ENCODE measurements at places on chromosomes 12 and 14.

GRCh38 chr12:75990189-75990912 lies 41.2 kb downstream of the PHLDA1 start:
- no peak for DNase-seq

- DNase-seq = no peak
Measured at GRCh38 chr12:103538397-103538796, 42.6 kb upstream of the C12orf42 start.

- DNase-seq = no peak
Measured at GRCh38 chr12:77082021-77082420, 16.7 kb upstream of the E2F7 start.

DNA sequence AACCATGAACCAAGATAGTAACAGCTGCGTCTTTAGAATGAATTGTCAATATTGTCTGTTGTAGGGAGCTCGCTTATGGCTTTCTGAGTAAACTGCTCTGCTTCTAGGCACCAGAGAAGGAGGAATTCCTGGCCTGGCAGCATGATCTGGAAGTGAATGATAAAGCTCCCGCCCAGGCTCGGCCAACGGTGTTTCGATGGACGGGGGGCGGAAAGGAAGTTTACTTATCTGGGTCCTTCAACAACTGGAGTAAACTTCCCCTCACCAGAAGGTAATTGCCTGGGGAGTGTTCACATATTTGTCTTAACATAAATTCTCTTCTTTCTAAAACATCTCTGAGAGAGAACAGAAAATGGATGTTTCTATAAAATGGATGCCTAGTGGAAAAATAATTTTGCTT lies 4.3 kb downstream of the PRKAB1 start:
- no peak for DNase-seq

DNA sequence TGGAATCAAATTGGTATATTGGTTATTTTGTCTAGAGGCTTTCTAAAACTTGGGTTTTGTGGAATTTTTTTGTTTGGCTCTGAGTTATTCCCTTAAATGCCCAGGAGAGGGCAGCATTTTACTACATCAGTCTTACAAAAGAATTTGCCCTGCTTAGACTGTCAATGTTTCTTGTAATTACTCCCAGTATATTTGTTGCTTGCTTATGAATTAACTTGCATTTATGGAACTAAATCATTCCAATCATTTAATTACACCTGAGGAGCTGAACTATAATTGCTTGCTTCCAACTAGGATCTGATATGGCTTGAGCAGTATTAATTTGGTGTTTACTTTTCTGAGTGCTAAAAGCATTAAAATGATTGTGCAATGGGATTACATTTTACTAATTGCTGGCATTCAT lies 48.7 kb downstream of the MIPOL1 start:
- DNase-seq = no peak

GRCh38 chr14:74501135-74501614 lies 7.6 kb downstream of the ISCA2 start:
- no peak for DNase-seq

DNA sequence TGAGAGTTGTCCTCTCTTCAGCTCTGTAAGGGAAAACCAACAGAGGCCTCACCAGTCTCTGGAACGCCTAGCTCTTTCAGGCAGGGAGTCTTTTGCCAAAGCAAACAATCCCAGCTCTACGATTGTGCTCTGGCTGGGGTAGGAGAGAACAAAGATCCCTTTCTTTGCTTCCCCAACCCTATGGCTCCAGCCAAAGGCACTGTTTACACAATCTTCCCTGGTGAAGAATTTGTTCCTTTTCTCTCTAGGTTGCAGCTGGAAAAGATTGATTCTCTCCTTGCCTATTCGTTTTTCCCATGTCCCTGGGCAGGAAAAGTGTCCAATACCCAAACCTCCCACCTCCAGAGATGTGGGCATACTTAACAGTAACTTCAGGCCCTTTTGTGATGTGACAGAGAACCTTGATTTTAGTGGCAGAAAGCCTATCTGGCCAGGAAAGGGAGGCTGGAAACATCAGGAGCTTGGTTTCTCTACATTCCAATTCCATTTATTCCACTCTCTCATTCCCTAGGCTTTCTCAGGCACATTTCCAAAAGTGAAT lies 16.8 kb downstream of the ATP5MC2 start:
- DNase-seq = no peak

- DNase-seq = no peak
Measured at GRCh38 chr12:21065845-21066244, 65.1 kb upstream of the SLCO1B1 start.

- DNase-seq = no peak
Measured at GRCh38 chr12:3747543-3747942, 5.4 kb downstream of the CRACR2A start.

GRCh38 chr12:3720772-3721171 lies 32.1 kb downstream of the CRACR2A start:
- DNase-seq = no peak

- no peak for DNase-seq
Measured at GRCh38 chr14:92224358-92224954, 98.5 kb upstream of the SLC24A4 start.

GRCh38 chr12:31477687-31478086 lies 113.2 kb downstream of the DENND5B start:
- no peak for DNase-seq

GRCh38 chr12:981176-981828 lies 9.7 kb upstream of the ERC1 start:
- DNase-seq = no peak

DNA sequence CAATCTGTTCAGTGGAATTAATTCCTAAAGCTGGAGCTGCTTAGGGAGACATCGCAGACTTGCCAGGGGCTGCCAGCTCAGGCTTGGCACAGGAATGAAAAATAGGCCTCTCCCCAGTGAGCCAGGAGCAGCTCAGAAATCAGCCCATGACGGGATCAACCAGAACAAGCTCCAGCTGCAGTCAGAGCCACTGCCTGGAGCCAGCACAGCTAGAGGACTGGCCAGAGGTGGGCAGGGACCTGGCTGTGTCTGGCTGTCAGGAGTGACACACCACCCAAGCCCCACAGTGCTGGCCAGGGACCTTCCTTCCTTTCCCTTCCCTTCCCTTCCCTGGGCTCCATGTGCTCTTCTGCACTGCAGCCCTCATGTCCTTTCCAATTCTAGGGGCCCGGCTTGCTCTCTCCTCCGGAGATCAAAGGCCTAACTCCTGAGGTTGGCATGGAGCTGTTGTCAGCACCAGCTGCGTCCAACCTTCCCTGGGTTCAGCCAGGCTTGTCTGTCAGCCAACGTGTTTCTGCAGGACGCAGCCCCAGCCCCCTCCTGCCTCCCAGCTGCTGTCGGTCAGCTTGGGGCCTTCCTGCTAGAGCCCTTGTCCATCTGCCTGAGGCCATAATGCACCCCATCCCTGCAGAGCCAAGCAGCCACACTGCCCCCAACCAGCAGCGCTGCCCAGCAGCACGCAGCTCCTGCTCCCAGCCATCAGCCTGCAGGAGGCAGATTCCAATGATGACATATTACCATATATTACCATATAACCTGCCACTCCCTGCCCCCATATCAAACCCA lies 149.3 kb downstream of the CALM1 start:
- DNase-seq = no peak

- no peak for DNase-seq
Measured at GRCh38 chr14:54348001-54348611, 48.7 kb upstream of the CDKN3 start.
